ENCODE measurements at places on chromosomes 2 and 18. TPM values are rescaled to one million over a fixed set of nuclear protein-coding genes. Genes with fewer than 3 reads are reported as not detected.

DNA sequence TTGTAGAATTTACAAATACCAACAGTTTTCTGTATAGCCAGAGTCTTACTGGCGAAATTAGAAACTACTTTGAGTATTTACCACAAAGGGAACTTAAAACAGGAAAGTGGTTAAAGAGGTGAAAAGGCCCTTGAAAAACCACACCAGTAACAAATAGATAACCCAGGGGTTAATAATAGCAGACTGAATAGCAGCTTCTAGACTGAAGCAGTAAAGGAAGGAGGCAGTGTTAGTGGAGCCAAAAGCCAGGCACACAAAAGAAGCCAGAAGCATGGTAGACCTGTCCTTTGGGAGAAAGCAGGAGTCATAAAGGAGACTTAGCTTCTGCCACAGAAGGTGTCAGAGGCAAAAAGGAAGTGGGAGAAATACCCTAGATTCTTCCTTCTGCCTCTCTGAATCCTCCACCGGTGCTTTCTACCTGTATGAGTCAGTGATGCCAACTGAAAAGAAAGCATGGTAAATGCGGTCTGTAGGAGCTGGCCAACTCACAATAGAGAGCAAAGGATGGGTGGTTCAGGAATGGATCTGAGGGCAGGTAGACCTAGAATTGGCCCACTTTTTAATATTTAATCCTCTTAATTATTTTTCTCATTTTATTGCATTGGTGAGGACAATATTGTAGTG, 97.3 kb downstream of the ARL6IP6 start:
- no peaks in the 10 kb centered on the region for H3K4me1 ChIP-seq
- no peak for DNase-seq
- no peak overlapping the region for H3K4me3 ChIP-seq
- H3K27me3 ChIP-seq = no peaks in the 10 kb centered on the region
- H3K27ac ChIP-seq = no peak overlapping the region
- no peaks in the 10 kb centered on the region for H3K36me3 ChIP-seq

- H3K27ac ChIP-seq = no peak overlapping the region
- no peak overlapping the region for H3K4me3 ChIP-seq
- no peaks in the 10 kb centered on the region for H3K36me3 ChIP-seq
- DNase-seq = no peak
Observed at GRCh38 chr2:142041105-142041504, 89.7 kb downstream of the LRP1B start.

DNA sequence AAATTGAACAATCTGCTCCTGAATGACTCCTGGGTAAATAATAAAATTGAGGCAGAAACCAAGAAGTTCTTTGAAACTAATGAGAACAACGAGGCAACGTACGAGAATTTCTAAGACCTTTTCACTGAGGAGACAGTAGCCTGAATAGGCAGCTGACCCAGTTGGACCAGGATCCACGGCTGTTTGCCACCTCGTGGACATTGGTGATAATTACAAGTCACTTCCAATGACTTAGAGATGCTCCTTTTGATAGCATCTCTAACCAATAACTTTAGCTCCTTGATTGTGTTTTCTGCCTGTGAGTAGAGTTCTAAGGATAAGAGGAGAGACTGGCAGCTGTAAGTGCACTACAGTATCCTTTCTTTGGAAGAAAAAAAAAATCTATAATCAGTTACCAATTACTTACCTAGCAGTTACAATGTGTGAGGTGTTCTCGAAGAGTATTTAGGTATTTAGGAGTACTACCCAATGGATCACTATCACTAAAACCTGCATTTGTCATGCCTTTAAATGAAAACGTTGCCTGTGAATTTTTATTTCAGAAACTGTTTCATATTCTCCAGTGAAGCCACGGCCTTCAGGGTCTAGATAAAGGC, 31.3 kb upstream of the CNTNAP5 start:
- no peaks in the 10 kb centered on the region for H3K36me3 ChIP-seq
- no peaks in the 10 kb centered on the region for H3K4me1 ChIP-seq
- no peaks in the 10 kb centered on the region for H3K27me3 ChIP-seq

GRCh38 chr2:182906454-182906853, 40.0 kb upstream of the FRZB start:
- H3K4me1 ChIP-seq = no peaks in the 10 kb centered on the region
- no peaks in the 10 kb centered on the region for H3K27me3 ChIP-seq
- no peak overlapping the region for H3K4me3 ChIP-seq

- H3K36me3 ChIP-seq = peaks cover 34% of the 10 kb centered on the region
- peaks cover 96% of the 10 kb centered on the region for H3K4me1 ChIP-seq
- no peaks in the 10 kb centered on the region for H3K27me3 ChIP-seq
Observed at GRCh38 chr18:22197668-22198067, 28.3 kb downstream of the GATA6 start.

DNA sequence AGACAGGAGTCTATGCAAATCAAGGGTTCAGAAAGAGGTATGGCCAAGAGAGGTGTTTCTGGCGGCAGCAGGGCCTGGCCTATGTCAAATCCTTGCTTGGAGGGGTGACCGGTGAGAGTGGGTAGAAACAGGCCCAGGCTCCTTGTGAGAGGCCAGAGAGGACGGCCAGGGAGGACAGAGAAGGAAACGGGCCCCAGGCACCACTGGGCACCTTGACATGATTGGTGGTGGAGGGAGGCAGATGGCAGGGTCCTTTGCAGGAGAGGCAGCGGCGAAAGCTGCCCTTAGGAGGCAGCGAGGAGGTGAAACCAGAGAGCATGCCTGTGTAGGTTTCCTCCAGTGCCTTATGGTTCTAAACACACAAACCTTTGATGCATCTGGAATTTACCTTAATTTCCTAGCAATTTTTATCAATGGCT, 6.2 kb downstream of the RAMP1 start:
- H3K4me3 ChIP-seq = no peak overlapping the region
- H3K27me3 ChIP-seq = no peaks in the 10 kb centered on the region
- DNase-seq = no peak
- peak overlapping the region; percentile 94 for H3K27ac ChIP-seq

- H3K27ac ChIP-seq = no peak overlapping the region
- no peak for DNase-seq
- H3K36me3 ChIP-seq = no peaks in the 10 kb centered on the region
Observed at GRCh38 chr2:46534589-46534988, 55.2 kb downstream of the TMEM247 start.

DNA sequence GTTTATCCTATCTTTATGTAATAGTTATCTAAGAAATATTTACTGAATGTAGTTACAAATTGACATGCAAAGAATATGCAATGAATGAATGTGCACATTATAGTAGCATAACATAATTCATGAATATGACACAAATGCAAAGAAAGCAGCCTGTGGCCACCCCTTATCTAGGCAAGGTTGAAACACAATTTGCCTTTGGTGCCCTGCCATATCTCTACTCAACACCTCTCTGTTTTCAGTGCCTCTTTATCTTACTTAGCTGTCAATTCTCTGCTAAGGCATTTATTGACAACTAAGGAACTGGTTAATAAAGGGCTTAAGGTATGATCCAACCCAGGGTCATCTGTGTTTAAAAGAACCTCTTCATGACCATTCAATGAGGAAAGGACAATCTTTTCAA, 18.9 kb downstream of the REV1 start:
- H3K4me1 ChIP-seq = no peaks in the 10 kb centered on the region
- DNase-seq = no peak
- H3K27ac ChIP-seq = no peak overlapping the region
- H3K27me3 ChIP-seq = no peaks in the 10 kb centered on the region

COL3A1 gene
- 608 TPM for total RNA-seq

BOLA3 gene
- 174 TPM for total RNA-seq

IL1RL2 gene
- total RNA-seq = 0.55 TPM

MYO3B gene
- not detected for total RNA-seq
